ENCODE measurements at places on chromosomes 4 and X. TPM values are rescaled to one million over a fixed set of nuclear protein-coding genes. Genes with fewer than 3 reads are reported as not detected.

Gene CHRDL1
- total RNA-seq, result 161 TPM

Gene ZAR1
- not detected for total RNA-seq

Gene MCF2
- total RNA-seq, result 0.37 TPM

Gene PNMA5
- total RNA-seq, result not detected

Gene GDPD2
- not detected for total RNA-seq

Gene NSDHL
- total RNA-seq, result 9.4 TPM

All from posterior vena cava (tissue), 2 donors.